ENCODE measurements at places on chromosomes 12 and 14.

DNA sequence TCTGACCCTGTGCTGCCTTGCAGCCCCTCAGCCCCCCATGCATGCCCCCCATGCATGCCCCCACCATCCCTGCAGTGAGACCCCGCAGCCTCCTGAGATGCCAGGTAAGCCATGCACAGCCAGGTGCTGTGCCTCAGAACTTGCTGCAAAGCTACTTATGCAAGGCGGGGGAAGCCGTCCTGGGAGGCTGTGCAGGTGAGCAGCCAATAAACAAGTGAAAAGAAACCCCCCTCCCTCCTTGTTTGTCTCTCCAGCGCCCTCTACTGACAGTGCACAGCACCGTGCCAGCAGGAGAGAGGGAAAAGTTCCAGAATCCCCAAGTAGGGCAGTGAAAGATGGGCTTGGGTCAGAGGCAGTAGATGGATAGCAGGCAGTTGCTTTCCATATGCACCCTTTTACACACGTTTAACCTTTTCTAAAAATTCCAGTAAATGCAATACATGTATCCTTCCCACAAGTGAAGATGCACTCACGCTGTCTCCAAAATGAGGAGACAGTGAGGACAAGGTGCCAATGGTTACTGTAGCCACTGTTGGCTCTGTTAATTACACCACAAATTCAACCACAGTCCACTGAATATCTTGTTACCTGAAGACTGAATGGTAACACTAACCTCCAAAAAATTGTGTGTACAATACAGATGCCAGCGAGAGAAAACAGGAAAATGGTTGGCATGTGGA is 18.0 kb downstream of the TNFAIP2 start:
- no peak for DNase-seq

GRCh38 chr12:5262450-5262849 is 169.5 kb upstream of the NTF3 start:
- DNase-seq: no peak

- no peak for DNase-seq
These were observed 276.5 kb downstream of the TMEM132C start for GRCh38 chr12:128543460-128543859.

DNA sequence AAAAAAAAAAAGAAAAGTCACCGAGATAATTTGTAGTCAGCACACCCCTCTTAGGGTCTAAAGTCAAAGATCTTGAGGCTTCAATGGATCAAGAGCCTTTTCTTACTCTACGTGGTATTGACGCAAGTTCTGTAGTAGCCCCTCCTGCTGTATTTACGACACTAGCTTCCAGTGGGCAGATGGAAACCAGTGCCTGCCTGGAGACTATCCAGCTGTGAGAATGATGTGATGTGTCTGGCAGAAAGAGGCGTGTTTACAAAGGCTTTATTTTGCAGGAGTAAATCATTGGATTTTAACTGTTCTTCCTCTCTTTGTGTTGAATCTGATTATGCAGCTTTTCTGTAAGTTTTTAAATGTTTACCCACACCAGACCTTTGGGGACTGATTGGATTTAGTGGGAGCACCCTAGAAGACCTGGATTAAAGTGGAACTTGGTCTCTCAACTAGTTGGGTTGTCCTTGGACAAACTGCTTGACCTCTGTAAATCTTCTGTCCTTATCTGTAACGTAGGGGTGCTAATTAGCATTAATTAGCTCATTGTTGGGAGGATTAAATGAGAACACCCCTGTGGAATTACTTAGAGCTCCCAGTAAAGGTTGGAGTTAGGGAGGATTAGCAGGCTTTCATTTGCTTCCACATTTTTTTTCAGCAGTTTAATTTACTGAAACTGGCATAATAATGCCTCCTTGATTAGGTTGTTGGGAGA is 72.4 kb downstream of the RASSF3 start:
- no peak for DNase-seq
